ENCODE measurements at places on chromosomes 1 and 21.

GRCh38 chr1:111228748-111229126, 1.2 kb downstream of the CHI3L2 start:
- no peak for DNase-seq

DNA sequence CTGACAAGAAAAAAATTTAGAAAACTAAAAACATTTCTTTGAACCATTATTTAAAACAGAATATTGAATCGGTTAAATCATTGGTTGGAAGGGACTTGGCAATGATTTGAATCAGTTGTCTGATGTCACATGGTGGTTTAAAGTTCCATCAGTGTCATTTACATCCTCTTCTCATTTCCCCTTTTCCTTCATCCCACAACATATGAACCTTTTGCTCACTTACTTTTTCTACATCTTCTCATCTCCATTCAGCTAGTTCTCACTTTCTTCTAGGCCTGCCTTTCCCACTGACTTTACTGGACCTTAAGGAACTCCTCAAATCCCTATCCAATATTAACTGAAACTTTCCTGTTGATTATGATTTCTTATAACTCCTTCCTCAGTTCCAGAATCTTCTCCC, 58.5 kb downstream of the PHACTR4 start:
- no peak for DNase-seq

DNA sequence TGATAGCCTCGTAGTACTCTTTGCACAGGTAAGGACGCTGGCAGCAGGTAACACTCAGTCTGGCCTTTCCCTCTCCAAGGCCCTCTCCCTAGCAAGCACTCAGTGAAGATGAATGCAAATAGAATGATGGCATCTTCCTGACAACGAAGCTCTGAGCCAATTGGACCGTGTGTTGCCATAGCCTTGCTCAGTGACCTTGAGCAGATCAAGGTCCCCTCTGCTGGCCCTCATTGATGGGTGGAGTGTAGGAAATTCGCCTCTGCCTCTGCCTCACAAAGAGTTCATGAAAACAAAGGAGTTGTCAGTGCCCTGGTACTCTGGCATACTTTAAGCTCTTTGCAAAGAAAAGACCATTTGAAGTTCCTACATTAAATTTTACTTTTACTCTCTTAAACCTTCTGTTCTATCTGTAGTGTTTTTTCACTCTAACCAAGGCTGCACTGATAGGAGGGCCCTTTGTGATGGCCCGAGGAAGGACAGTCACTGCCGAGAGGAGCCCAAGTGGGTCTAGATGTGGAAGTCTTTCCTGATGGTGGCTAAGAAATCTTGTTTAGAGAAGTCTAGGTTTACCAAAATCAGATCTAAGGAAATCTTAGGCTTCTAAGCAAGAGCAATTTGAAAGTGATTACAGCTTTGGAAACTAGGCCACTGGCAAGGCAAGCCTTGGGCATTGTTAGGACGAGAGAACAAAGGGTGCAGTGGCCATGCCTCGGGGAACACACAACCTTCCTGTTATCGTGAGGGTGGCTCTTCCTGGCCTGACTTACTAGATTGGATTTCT, 38.2 kb downstream of the SMYD2 start:
- no peak for DNase-seq

DNA sequence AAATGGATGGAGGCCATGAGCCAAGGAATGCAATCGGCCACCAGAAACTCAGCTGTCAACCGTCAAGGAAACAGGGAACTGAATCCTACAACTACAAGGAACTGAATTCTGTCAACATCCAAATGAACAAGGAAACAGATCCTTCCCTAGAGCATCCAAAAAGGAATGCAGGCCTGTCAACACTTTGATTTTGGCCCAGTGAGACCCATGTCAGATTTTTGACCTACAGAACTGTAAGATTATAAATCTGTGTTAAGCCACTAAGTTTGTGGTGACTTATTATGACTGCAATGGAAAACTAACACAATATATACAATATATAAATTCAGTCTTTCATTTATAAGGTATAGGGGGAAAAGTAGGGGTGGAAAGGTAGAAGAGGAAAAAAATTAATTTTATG, 55.3 kb downstream of the SHCBP1L start:
- DNase-seq, result no peak

- DNase-seq, result peak; percentile 29
Measured at GRCh38 chr1:22452481-22452957, 868 bp downstream of the ZBTB40 start.

DNA sequence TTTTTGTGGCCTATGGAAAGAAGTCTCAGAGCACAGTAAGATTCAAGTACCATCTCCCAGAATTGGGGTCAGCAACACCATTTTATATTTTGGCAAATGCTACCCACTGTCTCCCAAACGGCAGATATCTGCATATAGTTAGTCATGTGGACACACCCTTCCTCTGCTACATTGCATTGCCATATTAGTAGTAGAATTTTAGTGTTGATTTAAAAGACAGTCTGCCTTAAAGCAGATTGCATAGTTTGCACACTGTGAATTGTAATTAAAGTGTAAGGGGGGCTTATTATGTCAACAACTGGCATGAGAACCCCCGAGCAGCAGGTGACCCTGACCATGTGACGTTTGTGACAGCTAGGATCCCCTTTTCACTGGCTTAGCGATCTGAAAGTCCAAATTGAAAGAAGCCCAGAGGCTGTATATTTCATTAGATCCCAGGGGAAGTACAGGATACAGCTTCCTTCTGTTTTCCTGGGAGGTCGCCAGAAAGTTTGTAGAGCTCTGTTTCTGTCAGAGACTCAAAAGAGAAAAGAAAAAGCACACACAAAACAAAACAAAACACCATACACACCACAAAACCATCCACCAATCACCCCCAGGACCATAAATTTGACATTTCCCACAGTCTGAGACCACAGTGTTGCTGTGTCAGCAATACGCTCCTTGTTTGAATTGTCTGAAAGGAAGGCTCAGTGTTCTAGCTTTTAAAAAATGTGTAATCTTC, 172.4 kb downstream of the NFIA start:
- DNase-seq, result no peak

GRCh38 chr1:33725556-33726160, 138.2 kb upstream of the HMGB4 start:
- DNase-seq, result no peak

DNA sequence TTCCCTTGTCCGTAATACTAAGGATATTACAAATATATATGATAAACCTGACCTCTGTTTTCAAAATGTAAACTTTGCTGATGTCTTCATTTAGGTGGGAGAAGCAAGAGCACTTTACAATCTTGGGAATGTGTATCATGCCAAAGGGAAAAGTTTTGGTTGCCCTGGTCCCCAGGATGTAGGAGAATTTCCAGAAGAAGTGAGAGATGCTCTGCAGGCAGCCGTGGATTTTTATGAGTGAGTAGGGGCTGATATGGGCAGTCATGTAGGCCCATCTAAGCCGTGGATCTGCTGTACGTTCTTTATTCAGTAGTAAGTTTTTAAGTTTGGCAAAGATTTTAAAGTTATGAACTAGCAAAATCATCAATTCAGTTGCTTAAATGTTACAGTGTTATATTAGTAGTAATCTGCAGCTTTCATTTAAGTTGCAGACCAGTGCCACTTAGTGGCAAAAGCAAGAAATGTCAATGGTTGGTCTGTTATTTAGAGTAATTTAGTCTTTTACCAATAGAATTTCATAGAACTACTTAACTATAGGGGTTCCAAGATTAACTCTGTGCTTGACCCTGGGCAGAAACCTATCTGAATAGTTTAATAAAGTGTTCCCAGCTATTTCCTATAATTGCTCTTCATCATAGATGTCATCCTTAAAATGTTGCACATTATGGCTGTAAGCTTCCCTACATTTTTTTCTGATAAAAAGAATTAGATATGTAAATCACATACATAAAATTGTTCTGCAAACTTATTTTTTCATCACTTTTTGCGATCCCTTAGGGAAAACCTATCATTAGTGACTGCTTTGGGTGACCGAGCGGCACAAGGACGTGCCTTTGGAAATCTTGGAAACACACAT, 21.3 kb downstream of the GPSM2 start:
- peak; percentile 27 for DNase-seq

- DNase-seq, result peak; percentile 72
Measured at GRCh38 chr1:161439280-161440232, 65.7 kb upstream of the FCGR2A start.

DNA sequence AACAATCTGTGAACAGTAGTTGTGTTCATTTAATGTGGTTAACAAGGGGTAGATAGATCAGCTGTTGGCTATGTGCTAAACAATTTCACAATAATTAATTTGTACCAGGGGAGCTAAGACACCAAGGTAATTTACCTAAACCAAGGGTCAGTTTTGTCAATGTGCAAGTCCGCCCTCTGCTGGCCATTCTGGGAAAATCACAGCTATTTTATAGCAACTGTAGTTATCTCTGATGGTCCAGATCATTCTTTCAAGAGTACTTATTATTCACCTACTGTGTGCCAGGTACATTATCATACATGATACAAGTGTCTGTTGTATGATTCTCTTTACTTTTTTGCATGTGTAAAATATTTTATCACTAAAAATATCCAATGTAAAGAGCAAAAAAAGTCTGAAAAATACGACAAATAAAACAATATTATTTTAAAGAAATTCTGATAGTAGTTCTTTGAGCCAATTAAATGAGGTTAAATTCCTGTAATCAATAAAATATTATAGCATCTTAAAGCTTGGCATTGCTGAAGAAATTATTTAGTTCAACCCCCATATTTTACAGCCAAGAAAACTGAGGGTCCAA, 312.3 kb upstream of the FAM78B start:
- peak; percentile 4 for DNase-seq

GRCh38 chr1:192994141-192994540, 65.0 kb downstream of the UCHL5 start:
- no peak for DNase-seq

- no peak for DNase-seq
Measured at GRCh38 chr1:29236712-29237128, 398 bp downstream of the PTPRU start.

DNA sequence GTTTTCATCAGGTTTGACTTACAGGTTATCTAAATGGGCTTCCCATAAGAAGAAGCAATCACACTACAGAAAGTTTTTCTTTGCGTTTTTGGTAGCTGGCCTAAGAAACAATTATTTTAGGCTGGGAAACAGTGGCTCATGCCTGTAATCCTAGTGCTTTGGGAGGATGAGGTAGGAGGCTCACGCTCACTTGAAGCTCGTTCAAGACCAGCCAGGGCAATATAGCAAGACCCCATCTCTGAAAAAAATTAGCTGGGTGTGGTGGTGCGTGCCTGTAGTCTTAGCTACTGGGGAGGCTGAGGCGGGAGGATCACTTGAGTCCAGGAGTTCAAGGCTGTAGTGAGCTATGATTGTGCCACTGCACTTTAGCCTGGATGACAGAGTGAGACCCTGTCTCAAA, 1.6 kb upstream of the REN start:
- DNase-seq, result no peak

DNA sequence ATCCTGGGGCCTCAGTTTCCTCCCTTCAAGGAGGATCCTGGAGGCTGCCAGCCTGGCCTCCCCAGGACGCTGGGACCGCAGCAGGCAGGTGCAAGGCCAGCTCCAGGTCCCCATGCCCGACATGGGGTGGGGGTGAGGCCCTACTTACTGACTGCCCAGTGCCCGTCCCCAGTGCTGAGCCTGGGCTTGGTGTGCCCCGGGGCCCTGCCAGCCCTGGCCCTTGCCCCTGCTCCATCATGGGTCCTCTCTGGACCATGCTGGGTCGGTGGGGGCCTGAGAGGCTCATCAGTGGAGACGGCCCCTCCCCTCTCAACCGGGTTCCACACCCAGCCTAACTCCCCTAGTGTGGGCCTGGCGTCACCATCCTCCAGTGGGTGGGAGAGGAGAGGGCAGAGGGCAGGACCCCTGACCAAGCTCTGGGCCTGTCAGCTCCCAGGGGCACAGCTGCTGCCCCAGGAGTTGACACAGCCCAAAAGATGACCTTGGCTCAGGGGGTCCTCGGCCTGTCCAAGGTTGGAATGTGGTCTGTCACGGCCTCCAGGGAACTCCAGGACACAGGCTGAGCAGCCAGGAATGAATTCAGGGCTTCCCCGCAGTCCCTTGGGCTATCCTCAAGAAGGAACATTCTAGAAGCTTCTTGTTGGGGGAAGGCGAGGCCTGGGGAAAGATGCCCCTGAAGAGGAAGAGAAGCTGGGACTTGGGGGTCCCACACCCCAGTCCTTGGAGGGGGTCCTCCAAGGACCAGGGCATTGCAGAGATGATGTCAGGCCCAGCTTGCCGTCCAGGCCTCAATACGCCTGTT, 17.6 kb upstream of the ARF1 start:
- DNase-seq, result no peak

- no peak for DNase-seq
Measured at GRCh38 chr1:54884135-54884586, 2.8 kb downstream of the DHCR24 start.

DNA sequence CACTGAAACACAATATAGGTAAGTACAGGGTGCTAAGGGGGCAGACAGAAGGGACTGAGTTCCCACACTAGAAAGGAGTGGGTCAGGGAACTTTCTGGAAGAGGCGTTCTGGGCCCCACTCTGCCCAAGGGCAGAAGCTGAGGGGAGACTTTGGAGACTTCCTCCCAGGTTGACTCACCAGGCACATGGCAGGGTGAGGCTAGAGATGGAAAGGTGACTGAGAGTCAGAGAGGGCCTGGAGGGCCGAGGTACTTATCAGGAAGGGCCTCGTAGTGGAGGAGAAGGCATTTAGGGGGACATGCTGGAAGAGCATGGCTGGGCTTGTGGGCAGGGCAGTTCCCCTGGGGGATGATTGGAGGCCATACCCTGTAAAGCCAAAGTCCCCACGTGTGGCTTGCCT, 159.9 kb upstream of the JUN start:
- DNase-seq, result no peak

GRCh38 chr1:182357913-182358312, 33.7 kb downstream of the GLUL start:
- no peak for DNase-seq

- DNase-seq, result no peak
Measured at GRCh38 chr1:211842518-211842917, 12.0 kb upstream of the LPGAT1 start.

- no peak for DNase-seq
Measured at GRCh38 chr1:84988588-84988987, 8.3 kb downstream of the MCOLN2 start.

GRCh38 chr1:79190074-79190473, 183.5 kb upstream of the ADGRL4 start:
- no peak for DNase-seq

- DNase-seq, result no peak
Measured at GRCh38 chr1:81424816-81425215, 375.9 kb upstream of the ADGRL2 start.

DNA sequence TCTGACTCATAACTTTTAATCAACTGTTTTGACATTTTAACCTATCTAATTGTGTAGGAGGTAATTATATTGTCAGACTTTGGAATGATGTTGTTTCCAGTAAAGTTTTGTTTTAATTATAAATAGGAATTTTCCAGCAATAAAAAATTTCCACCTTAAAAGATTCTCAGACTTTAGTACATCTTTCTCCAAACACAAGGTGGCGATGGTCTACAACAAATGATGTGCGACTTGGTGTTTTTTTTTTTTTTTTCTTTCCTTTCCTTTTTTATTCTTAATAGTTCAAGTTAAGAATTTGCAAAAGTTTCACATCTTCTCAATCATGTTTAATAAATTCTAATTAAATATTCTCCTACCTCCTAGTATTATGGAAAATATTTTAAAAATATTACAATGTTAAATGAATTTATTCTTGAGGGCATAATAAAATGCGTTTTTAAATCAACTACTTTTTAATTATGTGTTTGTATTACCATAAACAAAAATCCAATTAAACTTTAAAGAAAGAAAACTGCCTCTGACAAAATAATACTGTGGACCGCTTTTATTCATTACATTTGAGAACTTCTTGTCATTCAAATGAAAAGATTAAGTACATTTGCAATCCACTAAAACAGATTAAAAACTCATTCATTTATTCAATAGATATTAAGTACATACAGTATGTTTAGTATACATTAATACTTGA, 4.4 kb upstream of the ADAMTS1 start:
- DNase-seq, result peak; percentile 15

- DNase-seq, result no peak
Measured at GRCh38 chr1:73673971-73674370, 524.0 kb downstream of the LRRIQ3 start.
